ENCODE measurements at places on chromosomes 5 and 9.

DNA sequence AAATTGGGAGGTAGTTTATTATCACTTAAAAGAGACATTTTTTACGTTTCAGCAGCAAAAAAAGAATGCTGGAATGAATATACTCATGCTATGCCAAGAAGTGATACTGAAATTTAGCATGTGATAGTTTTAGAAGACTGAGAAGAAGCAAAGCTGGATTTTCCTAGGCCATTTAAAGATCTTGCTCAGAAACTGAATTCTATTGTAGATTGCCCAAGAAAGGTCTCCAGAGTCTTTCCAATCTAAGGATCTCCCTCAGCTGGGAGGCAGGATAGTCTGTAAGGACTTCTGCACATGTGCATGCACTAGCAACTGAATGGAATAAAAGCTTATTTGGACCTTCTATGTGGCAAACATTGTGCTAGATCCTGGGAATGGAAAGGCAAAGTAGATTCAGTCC is 334.5 kb downstream of the DTWD2 start:
- no peak for DNase-seq

DNA sequence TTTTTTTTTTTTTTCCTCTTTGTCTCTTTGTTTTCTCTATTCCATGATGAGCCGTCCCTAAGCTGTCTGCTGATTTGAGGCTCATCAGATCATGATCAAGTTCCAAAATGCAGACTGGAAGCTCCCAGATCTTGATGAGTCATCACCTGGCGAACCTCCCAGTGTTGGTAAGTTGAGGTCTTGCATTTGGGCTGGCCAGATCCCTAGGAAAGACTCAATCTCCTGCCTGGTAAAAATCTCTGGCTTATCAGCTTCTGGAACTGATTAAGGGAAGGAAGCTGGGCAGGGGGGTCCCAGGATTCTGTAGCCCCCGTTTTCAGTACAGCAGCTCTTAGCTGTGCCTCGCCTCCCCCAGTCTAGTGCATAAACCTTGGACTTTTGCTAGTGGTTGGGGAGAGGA is 69.0 kb downstream of the TSPAN17 start:
- DNase-seq: no peak

DNA sequence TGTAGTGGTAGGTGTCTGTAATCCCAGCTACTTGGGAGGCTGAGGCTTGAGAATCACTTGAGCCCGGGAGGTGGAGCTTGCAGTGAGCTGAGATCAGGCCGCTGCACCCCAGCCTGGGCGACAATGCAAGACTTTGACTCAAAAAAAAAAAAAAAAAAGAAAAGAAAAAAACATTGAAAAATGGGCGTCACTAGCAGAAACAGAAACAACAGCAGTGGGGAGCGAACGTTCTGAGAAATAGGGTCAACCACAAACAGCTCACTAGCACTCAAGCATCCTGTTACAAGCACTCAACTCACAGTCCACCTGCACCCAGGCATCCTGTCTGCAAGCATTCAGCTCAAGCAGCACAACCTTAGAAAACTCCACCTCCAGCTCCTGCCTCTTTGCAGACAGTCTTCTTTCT is 17.2 kb downstream of the TRIM14 start:
- DNase-seq: no peak

- DNase-seq: no peak
Observed at GRCh38 chr9:104856413-104856941, 71.5 kb downstream of the ABCA1 start.

- no peak for DNase-seq
Observed at GRCh38 chr5:112983363-112983762, 6.8 kb downstream of the DCP2 start.

- DNase-seq: no peak
Observed at GRCh38 chr5:140633501-140633900, 526 bp upstream of the CD14 start.

GRCh38 chr9:27041746-27042145 is 36.3 kb upstream of the LRRC19 start:
- no peak for DNase-seq

- peak; percentile 70 for DNase-seq
Observed at GRCh38 chr9:132769906-132770769, 99.9 kb downstream of the GTF3C4 start.

DNA sequence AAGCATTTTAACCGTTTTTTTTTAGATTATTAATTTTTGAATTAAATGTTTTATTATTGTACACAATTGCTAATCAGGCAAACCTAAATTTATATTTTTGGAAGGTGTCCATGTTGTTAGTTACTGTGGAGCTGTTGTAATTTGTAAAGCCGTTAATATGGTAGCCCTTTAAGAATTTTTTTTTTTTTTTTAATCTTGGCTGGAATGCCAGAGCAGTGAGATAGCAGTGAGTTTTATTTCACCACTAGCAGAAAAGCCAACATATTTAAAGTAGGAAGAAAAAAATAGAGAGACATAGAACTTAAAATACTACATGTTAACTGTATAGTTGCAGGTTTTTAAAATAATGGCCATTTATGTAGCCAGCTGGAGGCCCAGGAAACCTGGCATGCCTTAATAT is 35.3 kb upstream of the RNF20 start:
- DNase-seq: no peak

- DNase-seq: no peak
Observed at GRCh38 chr5:71666321-71666720, 52.8 kb upstream of the CARTPT start.

DNA sequence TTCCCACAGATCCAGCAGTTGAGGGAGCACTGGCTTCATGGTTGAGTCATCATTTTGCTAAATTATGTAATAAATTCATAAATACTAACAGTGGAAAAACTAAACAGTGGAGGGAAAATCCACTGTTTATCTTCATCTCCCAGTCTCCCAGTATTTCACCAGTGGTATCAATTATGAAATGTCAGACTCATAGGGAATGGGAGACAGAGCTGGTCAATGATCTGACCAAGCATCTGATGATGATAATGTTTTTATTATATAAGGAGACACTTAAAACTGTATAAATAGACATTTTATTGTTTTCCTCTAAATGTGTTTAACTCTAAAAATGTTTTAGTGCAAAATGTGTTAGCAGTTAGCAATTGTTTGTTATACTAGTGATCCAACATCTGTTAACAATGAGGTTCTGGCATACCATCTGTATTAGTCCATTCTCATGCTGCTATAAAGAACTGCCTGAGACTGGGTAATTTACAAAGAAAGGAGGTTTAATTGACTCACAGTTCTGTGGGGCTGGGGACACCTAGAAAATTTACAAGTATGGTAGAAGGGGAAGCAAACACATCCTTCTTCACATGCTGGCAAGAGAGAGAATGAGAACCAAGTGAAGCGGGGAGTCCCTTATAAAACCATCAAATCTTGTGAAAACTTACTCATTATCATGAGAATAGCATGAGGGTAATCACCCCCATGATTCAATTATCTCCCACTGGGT is 11.8 kb upstream of the REEP5 start:
- no peak for DNase-seq

DNA sequence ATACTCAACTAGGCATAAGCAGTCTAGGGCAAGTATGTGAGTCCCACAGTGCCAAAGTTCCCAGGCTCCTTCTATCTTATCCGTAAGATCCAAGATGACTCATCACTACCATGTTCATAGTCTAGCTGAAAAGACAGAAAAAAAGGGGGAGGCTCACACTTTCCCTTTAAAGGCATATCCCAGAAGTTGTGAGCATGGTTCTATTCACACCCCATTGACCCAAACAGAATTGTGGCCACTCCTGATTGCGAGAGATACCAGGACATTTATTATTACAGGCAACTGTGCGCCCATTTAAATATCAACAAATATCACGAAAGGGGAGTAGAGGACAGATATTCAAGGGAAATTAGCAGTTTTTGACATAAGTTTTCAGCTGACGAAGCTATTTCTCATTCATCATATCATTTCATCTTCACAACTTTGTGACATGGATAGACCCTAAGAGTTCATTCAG is 8.1 kb upstream of the PFDN1 start:
- no peak for DNase-seq

DNA sequence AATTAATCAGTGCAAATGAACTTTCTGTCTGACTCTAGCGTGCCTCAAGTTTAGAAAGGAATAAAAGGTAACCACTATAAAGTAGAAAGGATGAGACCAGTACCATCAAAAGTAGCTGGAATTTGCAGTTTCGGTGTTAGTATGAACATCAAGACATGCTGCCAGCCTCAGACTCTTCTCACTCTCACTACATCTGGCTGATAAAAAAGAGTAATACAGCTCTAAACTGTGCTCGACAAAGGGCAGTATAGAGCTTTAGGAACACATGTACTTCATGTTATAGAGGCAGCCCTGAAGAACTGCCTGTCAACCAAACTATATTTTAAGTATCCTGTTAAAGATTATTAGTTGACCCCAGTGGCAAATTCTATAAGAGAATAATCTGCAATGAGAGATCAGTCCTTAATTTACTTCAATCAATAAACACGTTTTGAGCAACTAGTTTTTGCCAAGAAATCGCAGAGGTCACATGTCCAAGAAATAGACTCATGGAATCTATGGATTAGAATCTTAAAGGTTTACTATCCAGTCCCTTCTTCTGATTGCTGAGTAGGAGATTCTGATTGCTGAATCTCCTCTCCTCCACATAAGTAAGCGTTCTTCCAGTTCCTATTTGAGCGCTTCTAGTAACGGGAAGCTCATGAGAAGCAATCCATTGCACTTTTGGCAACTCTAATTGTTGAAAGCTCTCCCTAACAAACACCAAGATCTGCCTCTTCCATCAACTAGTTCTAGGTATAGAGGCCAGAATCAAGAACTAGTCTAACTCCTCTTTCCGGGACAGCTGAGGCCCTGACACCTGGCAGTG is 941 bp downstream of the XPA start:
- no peak for DNase-seq

DNA sequence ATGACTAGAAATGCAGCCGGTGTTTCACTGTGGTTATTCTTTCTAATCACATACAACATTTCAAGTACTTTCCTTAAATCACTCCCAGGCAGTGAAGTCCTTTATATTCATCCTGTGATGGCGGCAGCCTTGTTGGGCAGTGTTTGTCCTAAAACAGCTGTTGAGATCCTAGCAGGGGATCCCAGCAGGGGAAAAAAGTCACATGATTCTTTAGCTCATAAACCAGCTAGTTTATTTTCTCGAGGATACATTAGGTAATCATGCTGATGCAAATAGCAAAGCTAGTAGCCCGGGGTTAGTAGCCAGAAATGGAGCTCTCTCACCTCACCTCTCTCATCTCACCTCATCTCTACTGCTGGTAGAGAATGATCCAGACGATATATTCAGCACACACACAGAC is 70.5 kb downstream of the FOXD1 start:
- no peak for DNase-seq

- DNase-seq: no peak
Observed at GRCh38 chr9:121196389-121196788, 5.3 kb downstream of the RAB14 start.

DNA sequence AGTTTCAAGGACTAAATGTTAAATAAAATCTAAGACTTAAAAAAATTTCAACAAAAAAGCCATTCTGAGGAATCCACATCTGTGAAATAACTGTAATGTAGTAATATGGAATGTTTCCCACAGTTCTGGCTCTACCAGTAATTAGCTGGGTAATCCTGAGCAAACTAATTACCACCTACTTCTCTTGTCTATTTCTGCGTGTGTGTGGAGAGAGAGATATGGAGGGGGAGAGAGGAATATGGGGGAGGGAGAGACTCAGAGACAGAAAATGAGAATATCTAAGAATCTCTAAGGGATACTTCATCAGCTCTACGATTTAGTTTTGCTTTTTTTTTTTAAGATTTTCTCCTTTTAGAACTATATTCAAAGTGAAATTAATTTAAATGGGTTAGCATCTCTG is 28.0 kb downstream of the TBCA start:
- DNase-seq: no peak

DNA sequence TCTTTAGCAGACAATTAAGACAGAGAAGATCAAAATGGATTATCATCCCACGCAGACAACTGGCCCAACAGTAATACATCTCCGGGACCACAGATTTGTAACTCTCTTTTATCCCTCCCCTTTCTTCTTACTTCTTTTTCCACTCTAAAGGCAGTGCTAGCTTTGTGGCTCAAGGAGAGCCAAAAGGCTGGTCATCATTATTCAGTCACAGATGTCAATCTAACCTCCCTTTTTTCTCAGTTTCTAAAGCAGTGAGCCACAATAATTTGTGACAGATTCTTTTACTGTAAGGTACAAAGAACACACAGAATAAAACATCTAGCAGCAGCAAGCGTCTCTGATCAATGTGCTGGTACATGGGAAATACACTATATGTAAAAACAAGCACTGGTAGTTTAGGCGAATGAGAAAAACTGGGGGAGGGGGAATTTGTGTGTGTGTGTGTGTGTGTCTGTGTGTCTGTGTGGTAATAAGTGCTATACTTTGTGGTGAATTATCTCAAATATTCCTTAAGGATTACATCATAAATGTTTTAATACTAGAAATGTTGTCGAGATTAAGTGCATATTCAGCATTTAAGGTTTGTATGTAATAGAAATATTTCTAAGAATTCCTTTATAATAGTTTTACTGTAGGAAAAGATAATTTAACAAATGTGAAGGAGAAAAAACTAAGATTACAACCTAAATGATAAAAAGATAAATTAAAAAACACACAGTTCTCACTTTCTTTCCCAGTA is 140.2 kb downstream of the DENND1A start:
- DNase-seq: no peak

DNA sequence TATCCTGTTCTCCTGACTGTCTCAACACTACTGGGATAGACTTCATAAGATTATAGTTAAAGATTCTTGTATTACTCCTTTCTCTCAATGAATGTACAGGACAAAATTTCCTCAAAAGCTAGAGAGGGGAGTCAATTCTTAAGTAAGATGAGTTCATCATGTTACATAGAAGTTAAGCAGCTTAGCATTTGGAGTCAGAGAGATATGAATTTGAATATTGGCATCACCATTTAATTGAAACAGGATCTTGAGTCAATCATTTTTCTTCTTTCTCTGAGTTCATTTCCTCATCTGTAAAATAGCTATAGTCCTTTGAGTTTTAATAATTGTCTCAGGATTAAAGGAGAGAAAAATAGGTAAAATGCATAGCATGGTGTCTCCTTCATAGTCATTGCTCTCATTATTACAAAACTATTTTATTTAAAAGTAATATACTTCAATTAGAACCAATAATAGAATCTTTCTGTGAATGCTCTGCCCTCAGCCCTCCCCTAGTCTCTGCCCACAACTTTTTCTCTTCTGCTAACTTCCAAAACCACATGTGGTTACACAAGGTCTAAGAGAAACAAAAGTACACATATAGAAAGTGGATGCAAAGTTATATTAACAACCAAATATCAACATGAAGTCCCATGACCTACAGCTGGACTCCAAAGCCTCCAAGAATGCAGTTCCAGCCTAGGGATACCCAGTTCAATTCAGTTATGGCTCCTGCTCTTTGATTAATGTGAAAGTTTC is 265.6 kb downstream of the TLE1 start:
- no peak for DNase-seq

DNA sequence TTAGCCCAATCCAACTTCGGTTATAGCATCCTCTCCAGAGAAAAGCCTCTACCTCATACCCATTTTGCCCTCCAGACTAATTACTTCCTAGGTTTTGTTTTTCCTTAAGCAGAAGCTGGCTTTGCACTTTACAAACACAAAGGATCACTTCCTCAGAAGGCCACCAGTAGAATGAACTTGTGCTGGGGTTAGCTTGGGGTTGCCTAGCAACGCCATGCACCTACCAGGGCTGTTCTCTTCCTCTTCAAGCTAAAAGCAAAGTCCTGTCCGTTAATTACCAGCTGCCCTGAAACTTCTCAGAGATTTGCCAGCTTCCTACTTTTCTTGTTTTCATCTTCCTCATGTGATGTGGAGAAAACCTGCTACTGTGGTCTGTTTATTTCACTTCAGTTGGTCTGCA is 132.0 kb upstream of the WWC1 start:
- DNase-seq: no peak

GRCh38 chr9:38062498-38063362 is 6.3 kb downstream of the SHB start:
- DNase-seq: no peak

All from psoas muscle (tissue), 8 donors.